ENCODE measurements at places on chromosomes 3 and 15.

GRCh38 chr3:46163556-46164041 lies 44.5 kb downstream of the CCR1 start:
- DNase-seq = no peak

DNA sequence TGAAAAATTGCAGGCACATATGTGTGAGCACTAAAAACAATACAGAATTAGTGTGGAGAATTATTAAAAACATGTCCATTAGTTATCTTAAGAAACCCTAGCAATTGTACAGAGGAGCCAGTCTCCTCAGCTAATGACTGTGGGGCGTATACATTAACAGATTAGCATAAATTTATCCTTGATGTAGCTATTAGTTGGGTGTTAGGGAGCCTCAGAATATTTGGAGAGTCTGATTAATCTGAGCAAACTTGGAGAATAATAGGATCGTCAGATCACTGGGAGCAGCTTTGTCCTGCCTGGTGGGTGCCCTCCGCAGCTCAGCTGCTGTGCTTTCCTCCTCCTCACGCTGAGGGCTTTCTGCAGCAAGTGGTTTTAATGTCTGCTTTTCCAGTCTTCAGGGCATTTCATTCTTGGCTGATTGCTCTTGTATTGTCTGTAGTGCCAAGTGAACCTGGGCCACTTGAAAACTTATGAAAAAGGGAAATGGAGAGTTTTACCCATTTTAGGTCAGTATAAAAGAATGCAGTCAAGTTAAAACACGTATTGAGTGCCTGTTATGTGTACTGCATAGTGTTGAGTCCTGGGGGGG lies 417.4 kb upstream of the SEMA6D start:
- DNase-seq = no peak

DNA sequence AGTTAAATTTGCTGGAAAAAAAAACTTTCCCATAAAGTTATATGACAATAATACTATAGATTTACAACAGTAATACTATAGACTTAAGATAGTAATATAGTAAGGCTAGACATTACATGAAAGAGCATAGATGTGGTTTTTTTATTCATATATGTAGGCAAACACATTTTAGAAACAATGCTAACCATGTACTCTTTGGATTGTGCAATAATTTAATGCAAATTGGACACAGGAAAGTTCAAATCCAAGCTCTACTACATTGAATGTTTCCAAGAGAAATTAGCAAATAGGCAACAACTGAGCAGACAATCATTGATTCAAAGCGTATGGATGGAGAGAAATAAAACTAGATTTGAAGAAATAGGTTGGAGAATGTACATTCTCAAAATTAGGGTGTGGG lies 469.2 kb downstream of the CNTN3 start:
- no peak for DNase-seq

DNA sequence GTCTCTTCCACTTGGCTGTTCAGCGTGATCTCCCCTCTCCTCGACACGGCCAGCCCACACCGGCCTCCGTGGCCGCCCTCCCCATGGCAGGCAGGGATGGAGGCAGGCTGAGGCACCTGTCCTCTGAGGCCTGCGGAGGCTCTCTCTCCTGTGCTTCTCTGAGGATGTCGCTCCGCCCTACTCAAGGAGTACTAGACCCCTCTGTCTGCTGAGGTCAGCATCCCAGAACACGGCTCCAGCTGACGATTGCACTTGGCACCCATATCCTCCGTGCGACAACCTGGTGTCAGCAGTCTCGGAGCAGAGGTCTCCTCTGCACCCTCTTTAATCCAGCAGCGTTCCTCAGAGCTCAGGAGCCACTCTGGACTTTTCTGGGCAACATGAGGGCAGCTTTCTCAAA lies 322.6 kb downstream of the OCA2 start:
- DNase-seq = no peak

GRCh38 chr3:63960048-63960711 lies 48.0 kb upstream of the SCAANT1 start:
- peak; percentile 67 for DNase-seq

- DNase-seq = no peak
Measured at GRCh38 chr3:170117134-170117533, 64.4 kb downstream of the PHC3 start.

- no peak for DNase-seq
Measured at GRCh38 chr15:72272997-72273352, 621 bp upstream of the PARP6 start.

All from fibroblast of skin of abdomen (primary cell).